ENCODE measurements at places on chromosomes 7 and 10.

DNA sequence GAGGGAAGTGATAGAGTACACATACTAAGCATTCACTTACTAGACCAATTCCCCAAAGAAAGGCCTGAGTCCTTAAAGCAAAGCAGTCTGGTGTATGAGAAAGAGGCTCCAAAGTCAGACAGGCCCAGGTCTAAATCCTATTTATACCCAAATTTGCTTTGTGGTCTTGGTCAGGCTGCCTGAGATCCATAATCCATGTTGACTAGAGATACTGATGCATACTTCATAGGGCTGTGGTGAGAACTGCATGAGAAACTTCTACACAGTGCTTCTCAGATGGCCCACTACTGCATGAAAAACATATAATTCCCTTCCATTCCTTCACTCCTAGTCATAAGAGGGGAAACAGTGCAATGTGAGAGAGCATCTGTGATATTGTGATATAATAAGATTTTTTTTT is 81.6 kb upstream of the SP4 start:
- DNase-seq, result no peak

- no peak for DNase-seq
These were observed 1.2 kb upstream of the PRRT4 start for GRCh38 chr7:128362670-128363069.

GRCh38 chr10:73900064-73900463 is 10.9 kb upstream of the PLAU start:
- DNase-seq, result no peak

DNA sequence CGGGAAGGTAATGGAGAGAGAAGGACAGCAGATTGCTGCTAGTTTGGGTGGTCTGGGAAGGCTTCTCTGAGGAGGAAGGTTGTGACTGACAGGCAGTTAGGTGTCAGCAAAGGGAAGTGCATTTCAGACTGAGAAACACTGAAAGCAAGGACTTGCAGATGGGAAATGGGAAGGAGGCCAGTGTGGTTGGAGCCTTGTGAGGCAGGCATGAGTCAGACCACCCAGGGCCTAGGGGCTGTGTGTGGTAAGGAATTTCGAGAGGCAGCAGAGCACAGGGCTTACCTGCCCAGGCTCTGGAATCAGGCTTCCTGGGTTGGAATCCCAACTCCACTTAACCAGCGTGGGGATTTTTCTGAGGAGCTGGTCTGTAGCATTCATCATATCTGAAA is 53.5 kb downstream of the NRF1 start:
- DNase-seq, result peak; percentile 89

- no peak for DNase-seq
These were observed 347.8 kb downstream of the KCNMA1 start for GRCh38 chr10:77289790-77290189.

DNA sequence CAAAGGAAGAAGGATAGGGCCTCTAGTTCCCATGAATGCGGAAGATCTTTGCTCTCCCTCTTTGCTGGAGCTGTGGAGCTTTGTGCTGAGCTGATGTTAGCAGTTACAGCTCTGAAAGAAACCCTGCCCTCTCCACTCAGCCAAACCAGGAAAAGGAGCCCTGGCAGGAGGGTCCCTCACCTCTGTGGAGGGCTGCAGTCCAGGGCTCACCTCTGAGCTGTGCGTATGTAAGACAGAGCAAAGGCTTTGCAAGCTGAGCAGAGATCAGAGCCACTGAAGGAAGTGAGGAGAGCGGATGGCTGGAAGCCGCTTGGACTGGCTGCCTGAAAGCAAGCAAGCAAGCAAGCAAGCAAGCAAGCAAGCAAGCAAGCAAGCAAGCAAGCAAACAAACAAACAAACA is 84.7 kb downstream of the RAMP3 start:
- no peak for DNase-seq

DNA sequence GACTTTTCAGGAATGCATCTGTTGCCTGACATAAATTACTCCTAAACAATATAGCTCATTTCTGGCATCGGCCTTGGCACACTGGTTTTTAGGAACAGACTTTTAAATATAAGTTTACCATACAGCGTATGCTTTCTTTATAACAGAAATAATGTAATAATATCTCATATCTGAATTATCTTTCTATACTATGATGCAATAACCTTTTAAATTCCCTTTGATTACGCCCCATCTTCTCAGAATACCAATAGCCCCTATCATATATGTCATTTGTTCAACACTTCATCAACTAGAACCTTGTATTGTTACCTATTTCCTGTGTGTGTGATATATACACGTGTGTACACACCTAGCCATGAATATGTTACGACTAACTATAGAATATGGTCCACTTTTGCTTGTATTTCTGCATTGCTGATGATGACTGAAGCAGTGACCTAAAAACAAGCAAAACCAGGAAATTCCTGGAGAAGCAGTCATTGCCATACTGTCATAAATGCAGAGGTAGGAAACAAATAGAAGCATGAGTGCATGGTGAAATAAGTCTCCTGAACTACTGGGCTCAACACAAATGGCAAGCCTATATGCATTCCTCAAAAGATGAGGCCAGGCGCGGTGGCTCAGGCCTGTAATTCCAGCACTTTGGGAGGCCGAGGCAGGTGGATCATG is 618.4 kb upstream of the NRP1 start:
- DNase-seq, result no peak

DNA sequence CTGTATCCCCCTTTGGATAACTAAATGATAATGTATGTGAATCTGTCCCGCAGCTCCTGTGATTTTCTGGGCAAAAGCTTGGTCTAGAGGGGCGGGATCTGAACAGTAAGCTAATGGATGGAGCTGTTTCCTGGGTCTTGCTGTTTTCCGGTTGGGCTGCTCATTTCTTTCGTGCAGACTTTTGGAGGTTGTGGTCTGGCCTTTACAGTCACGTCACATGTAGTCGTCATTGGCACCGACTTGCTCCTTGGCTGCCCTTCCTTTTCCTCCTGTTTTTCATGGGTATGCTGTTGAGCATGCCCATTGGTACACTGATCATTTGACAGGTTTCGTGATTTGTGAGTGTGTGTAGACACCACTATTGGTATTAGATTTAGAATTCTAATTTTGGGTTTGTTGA is 2.0 kb downstream of the FBH1 start:
- no peak for DNase-seq

- no peak for DNase-seq
These were observed 15.5 kb downstream of the AGAP3 start for GRCh38 chr7:151101621-151102396.

GRCh38 chr7:35256256-35257175 is 2.6 kb upstream of the TBX20 start:
- DNase-seq, result no peak

DNA sequence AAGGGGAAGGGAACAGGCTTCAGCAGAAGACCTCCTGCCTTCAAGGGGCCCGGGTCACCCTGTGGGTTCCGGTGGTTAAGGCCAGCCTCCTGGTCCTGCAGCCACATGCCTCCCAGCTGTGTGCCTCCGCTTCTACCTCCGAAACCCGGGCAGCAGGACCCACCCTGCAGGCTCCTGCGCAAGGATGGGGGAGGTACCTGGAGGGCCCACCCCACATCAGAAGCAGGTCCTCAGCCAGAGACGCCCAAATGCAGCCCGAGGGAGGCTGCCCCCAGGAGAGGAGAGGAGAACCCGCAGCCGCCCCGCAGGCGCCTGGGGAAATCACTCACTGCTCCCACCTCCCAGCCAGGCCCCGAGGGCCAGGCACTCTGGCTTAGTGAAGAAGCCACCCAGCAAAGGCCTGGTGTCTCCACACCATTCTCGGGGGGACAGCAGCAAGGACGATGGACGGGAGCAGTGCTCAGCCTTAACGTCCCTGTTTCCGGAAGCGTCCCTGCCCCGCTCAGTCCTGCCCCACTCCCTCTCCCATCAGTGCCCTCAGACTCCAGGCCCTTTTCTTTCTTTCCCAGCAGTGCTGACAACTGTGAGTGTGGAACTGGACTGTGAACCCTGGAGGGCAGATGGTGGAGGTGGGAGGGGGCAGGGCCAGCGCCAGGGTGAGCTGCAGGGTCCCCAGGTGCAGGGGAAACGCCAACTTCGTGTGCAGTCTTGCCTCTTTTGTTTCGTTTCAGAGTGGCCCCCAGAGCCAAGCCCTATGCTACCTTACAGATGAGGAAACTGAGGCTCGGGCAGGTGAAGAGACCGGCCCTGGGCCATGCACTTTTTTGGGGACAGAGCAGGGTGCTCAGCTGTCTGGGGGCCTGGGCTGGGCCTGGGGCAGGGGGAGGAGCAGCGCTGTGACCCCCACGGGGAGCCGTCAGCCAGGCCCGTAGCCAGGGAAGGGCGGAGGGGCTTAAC is 138.0 kb downstream of the FAM53B start:
- no peak for DNase-seq

- no peak for DNase-seq
These were observed 101.5 kb upstream of the LSM8 start for GRCh38 chr7:118082506-118082905.

- DNase-seq, result no peak
These were observed 395.4 kb upstream of the NFE2L3 start for GRCh38 chr7:25756601-25757000.

DNA sequence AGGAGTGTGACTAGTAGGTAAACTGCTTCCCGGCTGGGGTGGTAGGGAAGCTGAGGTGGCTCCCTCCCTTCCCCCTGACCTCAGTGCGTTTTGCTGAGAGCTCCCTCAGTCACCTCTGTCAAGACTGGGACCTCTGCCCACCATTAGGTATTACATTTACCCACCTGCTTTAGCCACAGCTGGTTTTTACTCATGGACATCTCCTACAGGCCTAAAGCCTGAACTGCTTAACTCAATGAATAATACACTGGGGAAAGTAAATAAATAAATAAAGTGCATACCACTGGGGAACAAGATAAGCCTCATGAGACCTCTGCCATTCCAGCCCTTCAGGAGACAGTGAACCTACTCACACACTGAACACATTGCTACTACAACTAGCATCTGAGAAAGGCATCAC is 38.9 kb upstream of the CDK13 start:
- DNase-seq, result no peak

- DNase-seq, result no peak
These were observed 11.3 kb downstream of the SAP25 start for GRCh38 chr7:100562195-100563099.

DNA sequence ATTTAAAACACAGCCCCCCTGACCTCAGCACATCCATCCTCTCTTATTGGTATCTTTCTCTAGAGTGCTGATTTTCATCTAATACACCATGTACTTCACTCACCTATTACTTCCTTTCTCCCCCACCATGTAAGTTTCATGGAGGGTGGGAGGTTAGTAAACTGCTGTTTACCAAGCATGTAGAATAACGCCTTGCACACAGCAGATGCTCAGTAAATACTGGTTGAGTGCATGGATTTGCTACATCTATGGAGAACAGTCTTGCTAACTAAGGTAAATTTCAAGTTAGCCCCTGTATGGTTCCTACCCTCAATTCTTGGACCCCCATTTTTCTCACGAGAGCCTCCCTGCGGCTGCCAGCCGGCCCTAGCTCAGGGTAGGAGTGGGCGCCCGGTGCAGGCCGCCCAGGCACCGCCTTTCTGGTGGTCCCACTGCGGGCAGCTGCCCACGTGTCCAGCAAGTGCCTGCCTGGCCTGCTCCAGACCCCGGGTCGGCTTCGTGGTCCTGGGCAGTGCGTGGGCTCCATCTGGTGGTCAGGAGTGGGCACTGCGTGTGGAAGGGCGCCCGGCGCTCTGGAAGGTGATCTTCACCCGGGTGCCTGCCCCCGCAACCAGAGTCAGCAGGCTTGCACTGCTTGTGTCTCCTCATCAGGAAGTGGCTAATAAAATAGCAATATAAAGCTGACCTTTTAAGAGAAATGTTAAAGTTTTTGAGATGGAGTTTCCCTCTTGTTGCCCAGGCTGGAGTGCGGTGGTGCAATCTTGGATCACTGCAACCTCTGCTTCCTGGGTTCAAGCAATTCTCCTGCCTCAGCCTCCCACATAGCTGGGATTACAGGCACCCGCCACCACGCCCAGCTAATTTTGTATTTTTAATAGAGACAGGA is 63.4 kb upstream of the DNAJB6 start:
- no peak for DNase-seq

DNA sequence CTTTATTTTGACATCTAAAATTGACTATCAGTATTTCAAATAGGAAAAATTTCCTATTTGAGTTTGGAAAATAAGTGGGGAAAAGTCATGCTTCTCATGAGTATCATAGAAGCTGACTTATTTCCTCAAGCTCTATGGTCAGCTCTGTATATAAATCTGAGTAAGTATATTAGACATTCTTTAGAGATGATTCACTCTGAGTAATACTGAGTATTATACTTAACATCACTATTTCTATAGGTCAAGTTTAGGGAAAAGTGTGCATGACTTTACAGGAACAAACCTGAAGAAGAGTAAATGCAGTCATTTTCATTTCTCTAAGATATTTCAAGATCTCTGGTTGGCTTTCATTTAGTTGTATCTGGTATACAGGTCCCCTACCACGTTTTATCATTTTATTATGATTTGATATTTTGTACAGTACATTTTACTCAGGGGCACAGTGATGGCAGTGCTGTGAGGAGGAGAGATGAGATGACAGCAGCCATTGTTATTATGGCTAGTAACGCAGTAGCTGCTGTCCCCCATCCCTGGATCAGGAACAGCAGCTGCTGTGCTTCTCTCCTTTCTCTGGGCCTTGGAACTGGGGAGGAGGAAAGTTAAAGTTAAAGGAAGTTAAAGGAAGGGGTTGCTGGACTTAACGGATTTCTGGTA is 15.2 kb downstream of the SND1 start:
- peak; percentile 24 for DNase-seq

DNA sequence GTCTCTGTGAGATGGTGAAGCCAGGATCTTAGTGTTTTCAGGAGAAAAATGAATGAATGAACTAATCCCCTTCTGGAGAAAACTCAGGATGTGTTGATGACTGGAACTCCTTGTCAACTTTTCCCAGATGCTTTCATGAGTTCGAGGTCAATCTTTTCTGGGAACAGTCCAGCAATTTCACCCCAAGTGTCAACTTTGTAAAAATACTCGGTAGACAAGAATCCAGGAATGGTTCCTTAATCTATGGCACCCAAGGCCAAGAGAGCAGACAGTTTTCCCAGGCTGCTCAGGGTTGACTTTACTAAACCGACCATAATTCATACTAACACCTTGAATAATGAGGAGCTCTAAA is 31.1 kb upstream of the LYZL1 start:
- DNase-seq, result no peak

DNA sequence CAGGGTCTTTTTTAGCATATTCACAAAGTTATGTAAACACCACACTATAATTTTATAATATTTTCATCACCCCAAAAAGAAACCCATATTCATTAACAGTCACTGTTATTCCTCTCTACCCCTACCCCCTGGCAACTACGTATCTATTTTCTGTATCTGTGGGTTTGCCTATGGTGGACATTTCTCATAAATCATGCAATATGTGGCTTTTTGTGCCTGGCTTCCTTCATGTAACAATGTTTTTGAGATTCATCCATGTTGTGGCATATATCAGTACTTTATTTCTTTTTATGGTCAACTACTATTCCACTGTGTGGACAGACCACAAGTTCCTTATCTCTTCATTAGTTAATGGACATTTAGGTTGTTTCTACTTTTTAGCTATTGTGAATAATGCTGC is 59.1 kb upstream of the PAPSS2 start:
- DNase-seq, result no peak

DNA sequence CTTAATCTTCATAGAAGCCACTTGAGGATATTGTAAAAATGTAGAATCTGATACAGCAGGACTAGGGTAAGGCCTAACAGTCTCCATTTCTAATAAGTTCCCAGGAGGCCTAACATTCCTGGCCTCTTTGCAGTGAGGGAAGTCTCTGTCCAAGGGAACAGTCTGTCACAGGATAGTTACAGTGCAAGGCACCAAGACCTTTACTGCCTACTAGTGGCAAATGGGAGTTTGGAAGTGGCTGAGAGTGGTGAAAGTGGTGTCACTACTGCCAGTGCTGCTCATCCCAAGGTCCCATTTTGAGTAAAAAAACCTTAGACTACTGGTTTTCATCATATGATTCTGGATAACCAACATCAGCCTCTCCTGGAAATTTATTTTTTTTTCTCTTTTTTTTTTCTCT is 619.5 kb upstream of the SEMA3D start:
- DNase-seq, result no peak

All from fibroblast of skin of left biceps (primary cell).